Fibroblast of skin of back (primary cell): ENCODE measurements at places on chromosomes 4 and X.

GRCh38 chr4:986879-987623, at the start of gene IDUA:
IDUA (plus strand) TSS chr4:987044; CDS start chr4:987085, 41 bp downstream.
- peak; percentile 55 for DNase-seq

GRCh38 chr4:142372530-142373260, 473.4 kb downstream of the INPP4B start:
- peak; percentile 4 for DNase-seq

- no peak for DNase-seq
Observed at GRCh38 chr4:145979160-145979559, 40.5 kb upstream of the ZNF827 start.

DNA sequence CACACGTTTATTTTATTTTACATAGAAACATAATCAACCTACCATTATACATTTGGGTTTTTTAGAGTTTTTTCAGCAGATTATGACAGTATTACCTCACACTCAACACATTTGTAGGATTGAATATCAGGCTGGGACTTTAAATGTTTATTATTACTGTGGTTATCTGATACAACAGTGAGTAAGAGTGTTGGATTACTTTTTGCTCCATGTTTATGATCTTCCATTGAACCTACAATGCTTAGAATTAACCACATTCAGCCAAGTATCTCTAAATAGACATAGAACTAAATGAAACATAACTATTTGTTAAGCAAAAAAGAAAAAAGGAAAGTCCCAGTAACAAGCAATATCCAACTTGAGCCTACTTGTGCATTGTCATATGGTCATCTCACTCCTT, 607.4 kb upstream of the PITX2 start:
- peak; percentile 38 for DNase-seq

- no peak for DNase-seq
Observed at GRCh38 chrX:82627568-82627967, 880.5 kb upstream of the POU3F4 start.

- DNase-seq: peak; percentile 91
Observed at GRCh38 chr4:39732728-39733127, 34.8 kb downstream of the UBE2K start.

DNA sequence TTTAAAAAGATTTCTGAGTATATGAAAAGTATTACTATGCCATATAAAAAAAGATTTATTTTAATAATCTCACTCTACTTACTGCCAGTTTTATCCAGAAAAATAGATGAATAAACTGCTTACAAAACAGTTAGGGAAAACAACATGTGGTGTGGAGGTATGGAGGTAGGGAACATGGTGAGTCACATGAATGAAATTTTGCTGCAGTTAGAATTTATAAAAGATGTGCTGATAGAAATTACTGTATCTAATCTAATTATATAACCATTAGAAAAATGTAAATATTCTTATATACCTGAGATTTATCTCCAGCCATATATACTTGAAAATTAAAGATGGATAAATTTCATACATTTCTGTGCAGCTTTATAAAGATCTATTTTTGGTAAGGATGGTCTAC, 184.0 kb upstream of the ANK2 start:
- no peak for DNase-seq

GRCh38 chr4:184553891-184554290, 79.5 kb upstream of the IRF2 start:
- DNase-seq: no peak

- DNase-seq: no peak
Observed at GRCh38 chrX:115183980-115184379, 5.2 kb upstream of the RBMXL3 start.

DNA sequence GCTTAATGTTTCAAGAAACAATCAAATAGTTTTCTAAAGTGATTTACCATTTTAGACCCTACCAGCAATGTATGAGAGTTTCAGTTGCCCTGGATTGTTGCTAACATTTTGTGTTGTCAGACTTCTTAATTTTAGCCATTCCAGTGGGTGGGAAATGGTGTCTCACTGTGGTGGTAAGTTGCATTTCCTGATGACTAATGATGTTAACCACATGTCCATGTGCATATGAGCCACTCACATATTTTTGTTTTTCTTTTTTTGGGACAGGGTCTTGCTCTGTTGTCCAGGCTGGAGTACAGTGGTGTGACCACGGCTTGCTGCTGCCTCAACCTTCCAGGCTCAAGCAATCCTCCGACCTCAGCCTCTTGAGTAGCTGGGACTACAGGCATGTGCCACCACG, 48.3 kb downstream of the MED28 start:
- peak; percentile 53 for DNase-seq

DNA sequence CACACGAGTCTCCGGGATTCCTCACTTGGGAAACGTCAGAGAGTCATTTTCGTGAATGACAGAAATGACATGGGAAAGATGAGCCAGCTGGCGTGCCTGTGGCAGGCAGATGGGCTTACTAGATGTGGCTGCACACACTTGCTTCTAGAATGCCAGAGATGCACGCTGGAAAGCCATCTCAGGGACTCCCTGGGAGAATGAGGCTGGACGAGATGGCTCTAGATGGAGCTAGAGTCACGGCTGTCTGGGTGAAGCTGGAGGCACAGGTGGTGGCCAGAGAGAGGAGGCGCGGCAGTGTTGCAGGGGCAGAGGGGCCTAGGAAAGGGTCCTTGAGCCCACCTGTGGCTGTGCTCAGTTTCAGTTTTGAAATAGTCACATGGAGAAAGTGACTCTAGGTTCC, 26.0 kb downstream of the TKTL1 start:
- DNase-seq: peak; percentile 16

- DNase-seq: no peak
Observed at GRCh38 chr4:38106886-38107514, 146.8 kb downstream of the PTTG2 start.

- DNase-seq: peak; percentile 81
Observed at GRCh38 chrX:27890611-27891010, 82.8 kb downstream of the MAGEB10 start.

GRCh38 chr4:76341063-76341462, 34.5 kb downstream of the STBD1 start:
- peak; percentile 78 for DNase-seq

GRCh38 chr4:1493540-1494287, 87.5 kb upstream of the NKX1-1 start:
- DNase-seq: no peak

DNA sequence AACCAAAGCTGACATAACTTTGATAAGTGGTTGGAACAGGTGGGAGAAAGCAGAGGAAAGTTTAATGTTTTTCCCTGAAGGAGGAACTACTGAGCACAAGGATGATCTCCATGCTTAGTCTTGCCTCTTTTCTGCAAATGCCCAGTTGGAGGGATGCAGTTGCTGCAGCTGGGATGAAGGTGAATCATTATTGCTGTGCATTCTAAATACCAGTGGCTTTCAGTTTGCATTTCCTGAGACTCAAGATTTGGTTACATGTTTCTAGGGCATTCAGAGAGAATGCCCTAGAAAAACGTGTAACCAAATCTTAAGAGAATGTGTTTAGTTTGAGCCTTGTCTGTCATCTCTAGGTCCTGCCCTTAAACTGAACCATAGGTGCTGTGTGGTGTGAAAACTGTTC, 42.2 kb downstream of the METTL14 start:
- DNase-seq: no peak

- DNase-seq: no peak
Observed at GRCh38 chr4:35526456-35526855, 717.9 kb downstream of the ARAP2 start.

- peak; percentile 14 for DNase-seq
Observed at GRCh38 chrX:21132686-21133393, 241.4 kb upstream of the CNKSR2 start.

DNA sequence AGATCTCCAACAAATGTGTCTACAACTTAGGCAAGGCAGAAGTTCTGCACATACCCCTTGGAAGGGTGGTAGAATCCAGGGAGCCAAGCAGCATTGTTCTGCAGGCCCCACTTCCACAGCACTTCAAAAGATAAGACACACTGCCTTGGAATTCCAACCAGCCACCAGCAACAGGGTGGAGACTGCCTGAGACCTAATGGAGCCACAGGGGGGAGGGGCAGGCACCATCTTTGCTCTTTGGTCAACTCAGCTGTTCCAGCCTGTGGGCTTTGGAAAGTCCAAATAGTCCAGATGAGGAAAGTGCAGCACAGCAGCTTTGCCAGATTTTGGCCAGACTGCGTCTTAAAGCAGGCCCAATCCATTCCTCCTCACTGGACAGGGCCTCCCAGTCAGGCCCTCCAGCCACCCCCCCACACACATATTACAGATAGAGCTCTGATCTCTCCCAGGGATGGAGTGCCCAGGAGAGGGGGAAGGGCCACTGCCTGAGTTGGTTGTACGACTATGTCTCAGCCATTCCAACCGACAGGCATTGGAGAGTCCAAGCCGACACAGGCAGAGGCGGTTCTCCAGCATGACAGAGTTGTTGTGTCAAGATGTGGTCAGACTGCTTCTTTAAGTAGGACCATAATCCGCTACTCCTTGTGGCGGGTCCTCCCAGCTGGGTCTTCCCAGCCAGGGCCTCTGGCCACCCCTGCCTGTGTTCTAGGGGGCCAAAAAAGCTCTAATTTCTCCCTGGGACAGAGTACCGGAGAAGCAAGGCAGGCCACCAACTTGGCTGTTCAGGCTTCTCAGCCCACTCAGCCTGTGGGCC, 42.5 kb upstream of the ANTXR2 start:
- peak; percentile 57 for DNase-seq
